Right cardiac atrium (tissue), 5 donors: ENCODE measurements at places on chromosomes 6 and 20.
A peak's percentile ranks its signal among the peaks of the same experiment; 100 is the strongest.

DNA sequence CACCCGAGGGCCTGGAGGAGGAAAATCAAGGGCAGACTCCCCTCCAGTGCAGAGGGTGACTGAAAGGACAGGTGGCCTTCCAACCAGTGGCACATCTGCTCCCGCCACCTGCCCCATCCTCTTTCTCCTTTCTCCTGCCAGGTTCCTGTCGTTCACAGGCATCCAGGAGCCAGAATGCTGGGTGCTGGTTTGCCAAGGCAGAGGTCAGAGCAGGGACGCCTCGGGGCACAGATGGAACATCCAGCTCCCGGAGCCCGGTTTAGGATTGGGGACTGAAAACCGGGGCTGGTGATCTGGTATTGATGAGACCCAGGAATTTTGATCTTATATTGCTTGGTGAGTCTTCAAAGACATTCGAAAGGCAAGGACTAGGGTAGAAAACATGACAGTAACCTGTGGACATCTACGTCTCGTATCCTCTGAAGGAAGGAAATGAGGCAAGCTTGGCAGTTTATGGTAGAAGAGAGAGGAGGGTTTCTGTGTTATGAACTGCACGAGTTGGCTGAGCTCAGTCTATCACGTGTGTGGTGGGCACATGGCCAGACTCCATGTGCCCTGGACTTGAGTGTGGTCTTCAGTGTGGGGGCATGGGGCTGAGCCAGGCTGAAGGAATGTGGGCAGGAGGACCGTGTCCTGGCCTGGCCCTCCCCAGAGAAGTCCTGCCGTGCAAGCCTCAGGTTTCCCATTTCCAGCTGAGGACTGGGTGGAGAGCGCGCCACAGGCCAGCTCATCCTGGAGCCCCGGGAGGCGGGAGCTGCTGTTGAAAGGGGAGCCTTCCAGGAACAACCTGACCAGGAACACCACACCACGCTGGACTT is 74.2 kb downstream of the IRF4 start:
- no peak for DNase-seq

DNA sequence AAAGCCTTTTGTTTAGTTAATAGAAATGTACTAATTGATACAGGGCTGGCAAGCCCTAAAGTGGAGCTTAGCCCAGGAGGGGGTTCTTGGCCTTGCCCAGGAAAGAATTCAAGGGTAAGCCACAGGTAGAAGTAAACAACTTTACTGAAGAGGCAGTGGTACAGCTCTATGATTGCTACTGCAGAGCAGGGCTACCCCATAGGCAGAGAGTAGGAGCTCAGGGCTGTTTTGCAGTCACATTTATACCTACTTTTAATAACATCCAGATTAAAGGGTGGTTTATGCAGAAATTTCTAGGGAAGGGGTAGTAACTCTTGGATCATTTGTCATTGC is 680.4 kb upstream of the GJE1 start:
- no peak for DNase-seq

GRCh38 chr6:163405412-163406309 is 8.9 kb upstream of the QKI start:
- DNase-seq = peak; percentile 87

DNA sequence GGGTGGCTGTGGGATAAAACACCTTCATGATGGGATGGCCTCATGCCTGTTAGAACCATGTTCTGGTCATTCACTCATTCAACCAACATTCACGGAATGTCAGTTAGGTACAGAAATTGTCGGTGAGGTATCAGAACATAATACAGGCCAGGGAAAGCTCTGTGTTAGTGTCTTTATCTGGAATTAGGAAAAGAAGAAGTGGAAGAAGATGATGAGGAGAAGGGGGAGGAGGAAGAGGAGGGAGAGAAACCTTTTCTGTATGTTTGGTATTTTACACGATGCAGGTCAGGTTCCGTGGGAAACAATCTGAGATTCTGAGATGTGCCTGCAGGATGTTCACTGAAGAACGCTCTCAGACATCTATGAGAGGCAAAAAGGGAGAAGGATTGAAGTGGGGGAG is 5.6 kb downstream of the ADTRP start:
- DNase-seq = no peak

GRCh38 chr6:66210964-66211363 is 503.9 kb upstream of the EYS start:
- no peak for DNase-seq

GRCh38 chr6:50966986-50967385 is 148.3 kb downstream of the TFAP2B start:
- DNase-seq = no peak

GRCh38 chr6:14333556-14334305 is 216.2 kb downstream of the CD83 start:
- DNase-seq = no peak

- no peak for DNase-seq
Observed at GRCh38 chr6:69690986-69691385, 105.8 kb downstream of the LMBRD1 start.

GRCh38 chr6:20658516-20658915 is 124.3 kb downstream of the CDKAL1 start:
- DNase-seq = no peak

GRCh38 chr6:77397561-77397960 is 65.7 kb downstream of the HTR1B start:
- DNase-seq = no peak

- no peak for DNase-seq
Observed at GRCh38 chr6:104896914-104897313, 37.2 kb upstream of the HACE1 start.

DNA sequence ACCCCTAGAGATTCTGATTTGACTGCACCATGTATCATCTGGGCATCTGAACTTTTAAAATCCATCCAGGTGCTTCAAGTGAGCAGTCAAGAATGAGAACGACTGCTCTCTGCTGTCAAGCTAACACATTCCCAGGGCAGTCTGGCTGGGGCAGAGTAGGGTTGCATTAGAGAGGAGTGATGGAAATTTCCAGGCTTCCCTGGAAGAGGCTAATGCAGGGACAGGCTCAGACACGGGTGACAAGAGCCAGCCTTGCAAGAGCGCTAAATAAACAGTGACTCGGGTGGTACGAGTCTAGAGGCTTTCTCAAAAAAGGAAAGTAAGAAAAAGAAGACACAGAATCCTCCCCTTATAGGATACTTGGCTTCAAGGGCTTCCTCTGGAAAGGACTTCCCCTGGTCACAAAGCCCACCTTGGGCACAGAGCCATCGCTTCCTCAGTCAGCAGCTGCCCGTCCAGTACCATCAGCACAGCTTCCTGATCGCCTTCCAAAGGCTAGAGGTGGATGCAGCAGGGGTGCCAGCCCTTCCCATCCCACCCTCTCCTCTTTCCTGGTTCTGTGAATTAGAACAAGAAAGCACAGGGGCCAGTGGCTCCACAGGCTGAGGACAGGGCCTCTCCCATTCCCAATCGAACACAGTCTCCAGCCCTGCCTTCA is 177.4 kb upstream of the RREB1 start:
- no peak for DNase-seq

DNA sequence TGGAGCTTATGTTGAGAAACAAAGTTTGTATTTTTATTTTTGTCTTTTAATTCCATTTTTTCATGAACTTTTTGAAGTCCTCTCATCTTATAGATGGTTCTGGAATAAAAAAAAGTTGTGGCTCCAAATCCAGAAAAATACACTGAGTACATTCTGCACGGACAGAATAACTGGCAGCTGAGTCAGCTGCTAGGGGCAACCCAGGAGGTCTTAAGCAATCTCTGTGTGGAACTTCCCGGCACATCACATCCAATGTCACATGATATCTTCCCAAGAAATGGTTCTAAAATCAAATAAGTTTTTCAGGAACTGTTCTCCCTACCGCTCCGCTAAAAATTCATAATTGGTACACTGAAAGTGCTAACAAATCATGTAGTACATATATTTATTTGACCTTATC is 29.8 kb downstream of the SLC13A3 start:
- no peak for DNase-seq

DNA sequence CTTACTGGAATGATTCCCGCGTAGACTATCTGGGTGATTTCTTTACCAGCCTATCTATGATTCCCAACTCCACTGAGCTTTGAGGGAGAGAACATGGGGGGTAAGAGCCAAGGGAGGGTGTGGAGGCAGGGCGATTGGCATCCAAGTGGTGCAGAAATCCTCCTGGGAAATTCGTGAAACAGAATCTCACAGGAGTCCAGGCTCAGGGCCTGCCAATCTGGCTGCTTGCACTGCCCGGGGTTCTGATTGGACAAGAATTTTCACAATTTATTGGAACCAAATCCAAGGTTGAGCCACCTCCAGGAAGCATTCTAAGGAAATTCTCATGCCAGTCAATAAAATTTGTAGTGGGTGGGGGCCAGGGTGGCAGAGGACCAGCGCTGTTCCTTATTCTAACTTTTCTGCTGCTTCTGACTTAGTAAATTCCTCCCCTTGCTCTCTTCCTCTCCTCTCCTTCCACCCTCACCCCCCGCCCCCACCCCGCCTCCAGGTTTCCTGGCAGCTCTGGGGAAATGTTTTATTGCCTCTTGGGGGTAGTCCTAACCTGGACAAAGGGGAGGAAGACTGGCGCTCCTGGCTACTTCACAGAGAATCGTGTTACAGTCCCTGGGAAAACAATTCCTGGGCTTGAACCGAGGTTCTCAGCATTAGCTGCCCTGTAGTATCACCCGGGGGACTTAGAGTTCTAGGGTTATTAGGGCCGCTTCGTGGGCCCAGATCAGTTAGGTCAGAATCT is 3.1 kb downstream of the BMP6 start:
- DNase-seq = peak; percentile 45
